ENCODE measurements at places on chromosomes 6 and 20.
A peak's percentile ranks its signal among the peaks of the same experiment; 100 is the strongest.

GRCh38 chr6:54191461-54191860, 80.2 kb downstream of the MLIP start:
- DNase-seq: no peak

- no peak for DNase-seq
Observed at GRCh38 chr6:116118608-116119007, 7.3 kb downstream of the COL10A1 start.

DNA sequence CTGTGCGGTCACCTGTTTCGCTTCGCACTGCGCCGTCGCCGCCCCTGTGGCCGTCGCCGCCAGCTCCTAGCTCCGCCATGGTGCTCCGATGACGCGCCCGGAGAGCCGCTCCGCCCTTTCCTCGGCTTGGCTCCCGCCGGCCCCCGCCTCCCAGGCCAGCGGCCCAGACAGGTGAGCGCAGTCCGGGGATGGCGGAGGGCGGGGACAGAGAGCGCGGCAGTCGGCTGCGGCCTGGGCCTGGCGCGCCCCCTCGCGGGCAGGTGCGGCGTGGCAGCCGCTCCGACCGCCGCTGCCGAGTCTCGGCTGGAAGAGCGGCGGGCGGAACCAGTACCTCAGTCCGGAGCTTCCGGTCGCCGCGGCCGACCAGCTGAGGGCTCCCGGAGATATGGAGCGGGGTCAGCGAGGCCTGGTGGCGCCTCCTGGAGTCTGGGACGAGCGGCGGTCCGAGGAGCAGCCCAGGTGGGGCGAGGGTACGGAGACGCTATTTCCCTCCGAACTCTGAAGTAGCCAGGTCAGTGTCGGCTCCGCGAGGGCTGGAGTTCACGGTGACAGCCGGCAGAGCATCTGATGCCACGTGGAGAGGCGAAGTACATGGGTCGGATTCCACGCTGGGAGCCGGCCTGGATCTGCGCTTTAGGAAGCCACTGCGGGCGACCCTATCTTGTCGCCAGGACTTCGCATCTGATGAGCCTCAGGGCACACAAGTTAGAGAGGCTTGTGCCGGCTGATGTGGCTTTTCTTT, at the start of gene MAP7:
TSS of gene MAP7 (minus strand) at position 93 of the 742 bp plus-strand sequence. CDS start at position 79, 14 bp downstream.
- no peak for DNase-seq

GRCh38 chr6:158863646-158864045, 44.5 kb upstream of the EZR start:
- DNase-seq: no peak

DNA sequence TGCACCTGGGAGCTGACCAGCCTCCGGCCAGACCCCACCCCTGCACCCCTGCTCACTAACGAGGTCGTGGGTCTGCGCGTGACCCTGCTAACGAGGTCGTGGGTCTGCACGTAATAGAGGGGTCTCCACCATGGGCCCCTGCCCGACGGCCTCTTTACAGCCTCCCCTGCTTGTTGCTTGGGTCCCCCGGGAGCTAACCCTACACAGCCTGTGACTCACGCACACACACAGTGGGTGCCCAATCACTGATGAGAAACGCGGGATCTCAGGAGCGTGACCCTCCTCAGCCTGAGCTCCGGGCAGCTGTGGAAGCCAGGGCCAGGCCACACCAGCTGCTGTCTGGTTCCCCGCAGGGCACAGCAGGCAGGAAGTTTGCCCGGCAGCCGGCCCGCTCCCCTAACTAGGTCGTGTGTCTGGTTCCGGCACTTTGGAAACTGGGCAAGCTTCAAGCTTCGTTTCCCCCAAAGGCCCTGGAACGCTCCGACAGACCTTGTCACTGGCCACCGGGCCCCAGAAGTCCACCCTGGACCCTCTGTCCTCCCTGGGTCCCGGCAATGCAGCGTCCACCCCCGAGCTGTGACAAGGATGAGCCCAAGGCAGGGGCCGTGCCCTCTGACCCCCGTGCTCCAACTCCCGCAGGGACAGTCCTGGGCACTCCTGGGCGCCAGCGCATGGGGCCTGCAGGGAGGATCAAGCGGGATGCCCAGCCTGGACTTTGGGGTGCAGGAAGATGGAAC, 767 bp downstream of the PTK6 start:
- DNase-seq: peak; percentile 72

DNA sequence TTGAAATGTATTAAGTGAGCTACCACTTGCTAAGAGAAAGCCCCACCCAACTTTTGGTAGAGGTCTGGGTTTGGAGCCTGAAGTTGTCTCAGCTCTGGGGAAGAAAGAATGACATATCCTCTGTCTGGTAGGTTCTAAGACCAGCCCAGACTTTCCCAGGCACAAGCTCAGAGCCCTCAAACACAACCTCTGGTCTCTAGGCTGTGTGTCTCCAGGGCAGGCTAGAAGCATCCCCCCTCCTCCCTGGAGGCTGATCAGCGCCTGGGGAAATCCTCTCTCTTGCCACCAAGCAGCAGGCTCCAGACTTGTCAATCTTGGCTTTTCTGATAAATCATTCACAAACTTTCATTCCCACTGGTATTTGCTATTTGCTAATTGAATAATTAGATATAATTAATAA, 226.5 kb upstream of the CST7 start:
- DNase-seq: no peak

- DNase-seq: peak; percentile 24
Observed at GRCh38 chr6:7906741-7907140, 3.8 kb downstream of the TXNDC5 start.

DNA sequence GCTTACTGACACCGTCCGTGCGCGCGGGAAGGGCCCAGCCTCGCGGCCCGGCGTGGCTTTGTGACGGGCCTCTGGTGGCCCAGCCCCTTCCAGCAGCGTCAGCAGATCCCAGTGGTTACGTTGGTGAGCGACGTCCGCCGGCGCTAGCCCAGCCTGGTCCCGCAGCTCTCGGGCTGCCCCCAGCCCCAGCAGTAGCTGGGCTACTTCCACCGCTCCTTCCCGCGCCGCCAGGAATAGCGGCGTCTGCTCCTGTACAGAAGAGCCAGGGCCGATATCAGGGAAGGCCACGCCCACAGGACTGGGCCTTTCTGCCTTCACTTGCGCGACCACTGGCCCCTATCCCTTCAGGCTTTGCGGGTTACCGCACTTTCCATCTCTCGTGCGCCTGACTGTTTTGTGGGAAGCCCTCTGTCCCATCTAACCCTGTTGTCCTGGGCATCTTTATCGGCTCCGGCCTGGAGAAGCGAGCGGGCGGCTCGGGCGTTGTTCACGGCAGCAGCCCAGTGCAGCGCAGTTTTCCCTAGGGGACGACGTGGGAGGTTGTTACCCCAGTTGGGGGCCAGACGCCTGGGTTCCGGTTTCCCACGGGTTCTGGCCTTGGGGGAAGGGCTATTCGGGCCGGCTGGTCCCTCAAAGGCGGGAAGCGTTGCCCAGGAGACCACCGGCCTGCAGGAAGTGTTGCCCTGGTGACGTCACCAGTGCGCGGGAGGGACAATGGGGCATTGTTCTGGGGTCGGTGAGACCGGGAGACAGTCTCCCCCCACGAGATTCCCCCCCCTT, 3.6 kb upstream of the GPSM3 start:
- DNase-seq: peak; percentile 96

GRCh38 chr6:161091972-161092701, 100.6 kb downstream of the MAP3K4 start:
- no peak for DNase-seq

DNA sequence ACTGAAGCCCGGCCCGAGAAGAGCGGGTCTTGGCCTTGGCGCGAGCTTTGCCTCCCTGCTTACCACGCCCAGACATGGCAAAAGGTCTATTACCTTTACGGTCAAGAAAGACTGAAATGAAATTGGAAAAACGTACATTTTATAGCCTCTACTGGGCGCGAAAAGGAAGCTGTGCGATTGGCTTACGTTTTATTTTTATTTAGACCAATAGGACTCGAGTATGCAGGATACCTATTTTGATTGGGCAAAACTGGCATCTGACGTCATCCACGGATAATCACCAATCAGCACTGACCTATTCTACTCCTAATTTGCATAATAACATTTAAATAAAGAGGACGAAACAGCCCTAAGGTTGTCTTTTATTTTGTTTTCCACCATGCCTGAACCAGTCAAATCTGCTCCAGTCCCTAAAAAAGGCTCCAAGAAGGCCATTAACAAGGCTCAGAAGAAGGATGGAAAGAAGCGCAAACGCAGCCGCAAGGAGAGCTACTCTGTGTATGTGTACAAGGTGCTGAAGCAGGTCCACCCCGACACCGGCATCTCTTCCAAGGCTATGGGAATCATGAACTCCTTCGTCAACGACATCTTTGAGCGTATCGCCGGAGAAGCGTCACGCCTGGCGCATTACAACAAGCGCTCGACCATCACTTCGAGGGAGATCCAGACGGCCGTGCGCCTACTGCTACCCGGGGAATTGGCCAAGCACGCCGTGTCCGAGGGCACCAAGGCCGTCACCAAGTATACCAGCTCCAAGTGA, 97.4 kb downstream of the OR2B2 start:
- peak; percentile 96 for DNase-seq

DNA sequence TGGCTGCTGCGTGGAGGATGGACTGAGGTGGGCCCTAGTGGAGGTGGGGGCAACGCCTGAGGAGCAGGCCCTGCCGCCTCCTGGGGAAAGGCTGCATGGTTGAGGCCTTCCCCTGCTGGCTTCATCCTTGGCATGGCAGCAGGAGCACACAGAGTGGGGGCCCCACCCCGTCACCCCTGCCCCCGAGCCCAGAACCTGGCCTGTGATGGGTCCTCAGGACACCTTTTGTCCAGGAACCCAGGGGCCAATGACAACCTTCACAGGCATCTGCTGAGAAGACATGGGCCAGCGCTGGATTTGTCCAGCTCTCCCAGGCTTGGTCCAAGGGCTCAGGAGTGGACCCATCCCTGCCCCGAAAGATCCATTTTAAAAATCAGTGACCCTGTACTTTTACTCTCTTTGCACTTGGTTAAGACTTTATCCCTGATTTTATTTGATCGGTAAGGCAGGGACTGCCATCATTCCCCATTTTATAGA, 575 bp upstream of the SLC17A9 start:
- DNase-seq: no peak

DNA sequence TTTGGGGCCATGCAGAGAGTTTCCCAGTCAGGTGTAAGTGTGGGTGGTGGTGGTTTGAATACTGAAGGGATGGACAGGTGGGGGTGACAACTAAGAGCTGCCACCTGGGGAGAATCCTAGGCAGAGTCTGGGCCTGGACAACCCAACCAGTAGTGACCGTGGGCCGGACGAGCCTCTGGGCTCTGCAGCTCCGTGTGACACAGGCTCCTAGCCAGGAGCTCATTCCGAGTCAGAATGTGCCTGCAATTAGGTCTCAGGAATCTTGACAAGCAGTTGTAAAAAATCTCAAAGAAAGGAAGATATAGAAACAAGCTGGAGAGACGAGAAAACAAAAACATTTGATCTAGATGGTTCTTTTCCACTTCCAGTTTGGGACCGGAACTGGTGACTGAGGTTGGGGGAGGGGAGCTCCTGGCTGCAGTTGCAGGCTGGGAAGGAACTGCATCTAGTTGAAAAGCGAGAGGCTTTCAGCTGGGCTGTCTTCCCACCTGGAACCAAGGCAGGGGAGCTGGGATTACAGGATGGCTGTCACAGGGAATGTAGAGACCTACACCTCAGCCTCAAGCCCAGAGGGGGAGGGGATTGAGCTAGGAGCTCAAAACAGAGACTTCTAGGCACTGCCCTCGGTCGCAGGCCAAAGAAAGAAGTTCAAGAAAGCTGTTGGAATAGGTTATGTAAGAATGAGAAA, 156.9 kb downstream of the PAX1 start:
- no peak for DNase-seq

DNA sequence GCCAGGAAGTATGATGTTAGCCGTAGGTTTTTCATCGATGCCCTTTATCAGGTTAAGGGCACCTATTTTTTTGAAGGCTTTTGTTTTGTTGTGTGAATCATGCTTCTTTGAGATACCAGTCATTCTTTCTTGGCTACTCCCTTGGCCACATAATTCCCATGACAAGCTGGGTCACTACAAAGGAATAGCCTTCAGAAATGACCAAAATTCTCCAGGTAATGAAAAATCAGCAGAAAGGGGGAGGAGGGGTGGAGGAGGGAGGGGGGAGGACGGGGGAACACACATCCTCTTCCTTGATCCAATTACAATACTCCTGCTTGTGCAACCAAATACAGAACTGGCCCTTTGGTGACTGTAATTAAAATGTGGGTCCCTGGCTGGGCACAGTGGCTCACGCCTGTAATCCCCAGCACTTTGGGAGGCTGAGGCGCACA, 21.7 kb upstream of the TGM2 start:
- DNase-seq: no peak

DNA sequence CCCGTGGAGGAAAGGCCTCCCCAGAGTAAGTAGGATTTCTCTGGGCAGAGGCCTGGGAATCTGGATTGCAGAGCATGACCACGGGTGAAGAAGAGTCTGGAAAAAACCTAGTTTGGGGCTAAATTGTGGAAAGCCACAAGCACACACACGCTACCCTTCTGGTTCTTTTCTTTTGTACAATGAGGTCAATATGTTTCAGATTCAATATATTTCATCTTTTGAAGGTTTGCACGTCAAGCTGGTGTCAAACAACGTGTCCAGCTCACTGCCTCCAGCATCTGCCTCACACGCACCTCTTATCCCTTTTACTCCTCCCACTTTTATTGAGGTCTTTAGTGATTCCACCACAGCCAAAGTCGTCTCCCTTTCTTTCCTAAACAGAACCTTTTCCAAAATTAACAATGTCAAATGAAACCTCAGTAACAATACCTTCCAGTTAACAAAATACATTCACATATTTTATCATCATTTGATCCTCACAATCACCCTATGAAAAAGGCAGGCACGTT, 773 bp upstream of the EPB41L2 start:
- no peak for DNase-seq

- DNase-seq: peak; percentile 73
Observed at GRCh38 chr6:144340541-144341371, 55.6 kb downstream of the UTRN start.

DNA sequence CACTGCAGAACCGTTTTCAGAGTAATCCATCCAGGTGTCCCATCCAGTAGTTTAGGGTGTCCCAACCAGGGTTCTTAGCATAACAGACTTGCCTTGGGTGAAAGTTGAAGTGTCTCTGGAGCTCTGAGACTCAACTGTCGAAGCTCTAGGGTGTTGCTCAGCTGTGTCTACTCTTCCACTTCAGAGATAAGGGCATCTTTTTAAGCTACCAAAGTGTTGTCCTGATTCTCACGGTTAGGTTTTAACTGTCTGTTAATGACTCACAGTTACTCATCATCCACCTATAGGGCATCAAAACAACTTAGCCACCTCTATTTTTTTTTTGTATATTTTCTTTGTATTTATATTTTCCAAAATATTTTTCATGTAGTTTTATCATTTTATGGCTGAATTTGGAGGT, 36.9 kb upstream of the TBX18 start:
- no peak for DNase-seq

DNA sequence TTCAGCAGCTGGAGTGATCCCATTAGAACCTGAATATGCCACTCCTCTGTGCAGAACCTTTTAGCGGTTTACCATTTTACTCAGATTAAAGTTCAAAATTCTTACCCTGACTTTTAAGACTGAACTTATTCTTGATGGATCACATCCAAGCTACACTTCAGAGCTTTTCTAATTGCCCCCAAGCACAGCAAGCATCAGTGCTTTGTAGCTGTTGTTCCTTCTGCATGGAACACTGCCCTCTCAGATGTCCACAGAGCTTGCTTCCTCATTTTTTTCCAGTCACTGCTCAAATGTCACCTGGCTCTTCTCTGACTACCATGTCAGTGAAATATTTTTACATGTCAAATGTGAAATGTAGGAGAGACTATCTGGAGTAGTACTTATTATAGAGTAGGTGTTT, 1.6 kb upstream of the SLC35B3 start:
- no peak for DNase-seq

- peak; percentile 34 for DNase-seq
Observed at GRCh38 chr6:135938576-135939207, 87.2 kb downstream of the PDE7B start.

- no peak for DNase-seq
Observed at GRCh38 chr6:34181908-34182307, 36.0 kb upstream of the GRM4 start.

GRCh38 chr6:43915986-43916923, 146.2 kb downstream of the VEGFA start:
- no peak for DNase-seq

Measured in foreskin melanocyte (primary cell).